CD4-positive, alpha-beta T cell treated with Interleukin-2 at 100 ng/mL for 4 hours (primary cell): ENCODE measurements at places on chromosomes 12 and 14.

DNA sequence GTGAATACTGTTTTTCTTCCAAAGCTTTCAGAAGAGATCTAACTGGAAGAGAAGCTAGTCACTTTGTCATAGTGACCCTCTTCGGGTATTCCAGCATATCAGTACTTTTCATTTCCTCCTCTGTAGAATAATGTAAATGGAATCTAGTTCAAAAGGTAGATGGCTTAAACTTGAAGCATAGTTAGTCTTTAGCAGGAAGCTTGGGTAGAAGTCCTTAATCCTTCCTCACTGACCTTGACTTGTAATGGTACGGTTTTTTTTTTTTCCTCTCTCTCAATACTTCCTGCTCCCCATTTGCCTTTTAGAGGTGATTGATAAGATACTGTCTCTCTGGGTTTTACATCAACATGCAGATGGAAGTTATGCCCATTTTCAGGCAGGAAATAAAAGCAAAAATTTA is 1.7 kb downstream of the FBXO34 start:
- no peak for DNase-seq

DNA sequence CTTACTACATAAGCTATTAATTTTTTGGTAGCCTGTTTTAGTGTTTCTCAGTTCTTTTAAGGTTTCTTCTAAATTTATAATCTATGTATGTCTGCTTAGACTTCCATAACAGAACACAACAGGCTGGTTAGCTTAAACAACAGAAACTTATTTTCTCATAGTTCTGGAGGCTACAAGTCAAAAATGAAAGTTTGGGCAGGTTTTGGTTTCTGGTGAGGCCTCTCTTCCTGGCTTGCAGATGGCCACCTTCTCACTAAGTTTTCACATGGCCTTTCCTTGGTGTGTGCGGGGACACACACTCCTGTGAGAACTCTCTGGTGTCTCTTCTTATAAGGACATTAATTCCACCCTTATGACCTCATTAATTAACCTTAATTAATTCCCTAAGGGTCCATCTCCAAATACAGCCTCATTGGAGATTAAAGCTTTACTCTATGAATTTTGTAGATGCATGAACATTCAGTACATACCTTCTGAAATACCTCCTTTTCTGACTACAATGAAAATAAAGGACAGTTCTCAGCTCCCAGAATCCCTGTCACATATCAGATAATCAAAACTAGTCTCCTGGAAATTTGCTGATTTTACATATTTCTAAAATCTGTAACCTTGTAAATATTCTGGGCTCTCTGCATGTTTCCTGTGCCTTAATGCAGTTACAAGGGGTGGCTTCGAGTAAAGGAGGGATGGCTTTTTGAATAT is 23.2 kb upstream of the BMAL2 start:
- no peak for DNase-seq

- no peak for DNase-seq
These were observed 84.7 kb downstream of the DACT1 start for GRCh38 chr14:58722441-58722840.

DNA sequence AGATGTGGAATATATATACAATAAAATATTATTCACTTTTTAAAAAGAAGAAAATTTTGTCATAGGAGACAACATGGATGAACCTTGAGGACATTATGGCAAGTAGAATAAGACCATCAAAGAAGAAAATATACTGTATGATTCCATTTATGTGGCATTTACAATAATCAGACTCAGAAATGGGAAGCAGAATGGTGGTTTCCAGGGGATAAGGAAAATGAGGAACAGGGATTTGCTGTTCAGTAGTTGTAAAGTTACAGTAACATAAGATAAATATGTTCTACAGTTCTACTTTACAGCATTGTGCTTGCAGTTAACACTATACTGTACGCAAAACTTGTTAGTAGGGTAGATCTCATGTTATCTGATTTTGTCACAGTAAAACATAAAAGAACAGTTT is 1271.0 kb downstream of the LRFN5 start:
- DNase-seq, result no peak

- no peak for DNase-seq
These were observed 1108.3 kb upstream of the FLRT2 start for GRCh38 chr14:84421621-84422020.

- no peak for DNase-seq
These were observed 5.7 kb downstream of the KRT85 start for GRCh38 chr12:52361553-52361952.

DNA sequence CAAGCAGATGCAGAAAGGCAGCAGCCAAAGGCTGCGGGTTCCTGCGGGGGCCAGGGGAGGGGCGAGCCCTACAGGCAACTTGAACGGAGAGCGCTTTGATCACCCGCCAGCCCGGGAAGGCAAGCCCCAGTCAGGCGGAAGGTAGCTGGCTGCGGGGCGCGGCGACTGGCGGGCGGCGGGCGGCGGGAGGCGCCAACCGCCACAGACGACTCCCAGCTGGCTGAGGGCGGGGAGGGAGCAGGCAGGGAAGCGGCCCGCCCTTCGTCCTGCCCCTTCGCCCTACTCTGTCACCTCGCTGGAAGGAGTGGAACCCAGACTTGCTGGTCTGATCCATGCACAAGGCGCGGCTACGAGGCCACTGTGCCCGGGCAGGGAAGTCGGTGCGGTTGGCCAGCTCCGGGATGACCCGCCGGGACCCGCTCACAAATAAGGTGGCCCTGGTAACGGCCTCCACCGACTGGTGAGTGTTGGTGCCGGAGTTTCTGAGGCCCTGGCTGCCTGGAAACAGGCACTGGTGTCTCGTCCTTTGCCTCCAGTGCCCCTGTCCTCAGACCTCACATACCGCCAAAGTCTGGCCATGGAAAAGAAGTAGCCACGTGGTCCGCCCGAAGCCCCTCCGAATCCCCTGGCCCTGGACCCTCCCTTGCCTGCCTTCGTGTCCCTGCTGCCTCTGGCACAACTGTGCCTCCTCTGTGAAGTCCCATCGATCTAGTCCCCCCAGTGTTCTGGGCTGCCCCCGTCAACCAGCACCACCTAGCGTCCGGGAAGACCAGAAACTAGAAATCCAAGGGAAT is 15.4 kb upstream of the CARMIL3 start:
- peak; percentile 70 for DNase-seq

DNA sequence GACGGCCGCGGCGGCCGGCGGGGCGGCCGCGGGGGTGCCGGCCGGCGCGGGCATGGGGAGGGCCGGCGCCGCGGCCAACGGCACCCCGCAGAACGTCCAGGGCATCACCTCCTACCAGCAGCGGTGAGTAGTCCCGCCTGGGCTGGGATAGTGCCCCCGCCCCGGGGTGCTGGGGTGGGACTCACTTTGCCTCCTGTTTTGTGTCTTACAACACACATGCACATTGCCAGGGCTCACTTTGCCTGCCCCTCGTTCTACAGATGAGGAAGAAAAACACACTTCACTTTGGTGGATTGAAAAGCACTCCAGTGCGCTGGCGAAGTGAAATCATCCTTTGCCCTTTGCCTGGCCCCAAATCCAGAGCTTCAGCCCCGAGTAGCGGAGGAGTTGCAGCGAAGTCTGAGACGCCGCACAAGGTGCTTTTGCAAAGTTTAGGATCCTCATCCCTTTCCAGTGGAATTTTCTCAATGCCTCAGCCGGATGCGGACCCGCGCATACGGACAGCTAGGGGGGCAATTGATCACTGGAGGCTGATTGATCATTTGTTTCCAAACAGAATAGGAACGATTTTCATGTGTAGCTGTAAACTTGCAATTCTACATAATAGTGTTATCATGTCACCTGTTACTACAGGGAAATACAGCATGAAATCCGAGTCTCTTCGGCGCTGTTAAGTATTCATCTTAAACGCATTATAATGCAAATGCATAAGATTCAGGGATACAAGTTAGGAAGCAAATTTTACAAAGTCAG is 3.6 kb upstream of the NPAS3 start:
- DNase-seq, result no peak

DNA sequence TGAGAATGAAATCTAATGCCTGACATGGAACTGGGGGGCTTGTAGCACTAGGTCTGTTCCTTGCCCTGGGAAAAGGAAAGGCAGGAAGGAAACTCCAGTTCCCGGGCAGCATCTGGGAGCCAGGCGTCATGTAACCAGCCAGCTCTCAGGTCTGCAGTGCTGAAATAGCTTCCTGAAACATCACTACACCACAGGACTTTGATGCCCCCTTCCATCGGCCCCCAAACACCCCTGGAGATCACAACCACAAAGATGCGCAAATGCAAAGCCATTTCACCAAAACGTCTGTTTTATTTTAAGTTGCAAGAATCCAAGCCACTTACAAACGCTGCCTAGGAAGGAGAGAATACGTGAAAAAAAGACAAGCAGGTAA is 40.9 kb downstream of the KCTD10 start:
- no peak for DNase-seq

DNA sequence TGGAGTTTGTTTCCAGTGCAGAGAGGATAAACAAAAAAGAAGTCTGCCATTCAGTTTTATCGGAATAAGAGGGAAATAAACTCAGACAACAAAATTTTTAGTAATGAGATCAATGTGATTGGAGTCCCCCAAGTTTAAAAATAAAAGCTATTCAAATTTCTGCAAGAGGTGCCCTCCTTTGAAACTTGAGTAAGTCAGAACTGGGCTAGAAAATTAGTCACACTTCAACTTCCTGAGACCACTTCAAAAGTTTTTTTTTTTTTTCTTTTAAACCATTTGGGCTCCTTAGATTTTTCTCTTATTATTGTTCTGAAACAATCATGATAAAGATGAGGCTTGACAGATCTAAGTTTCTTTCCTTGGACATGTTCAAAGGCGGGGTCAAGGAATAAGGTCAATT is 3.2 kb downstream of the DACT1 start:
- no peak for DNase-seq

GRCh38 chr12:10562306-10562933 is 51.0 kb downstream of the MAGOHB start:
- peak; percentile 71 for DNase-seq
